Activated CD4-positive, alpha-beta T cell treated with anti-CD3 and anti-CD28 coated beads, Interleukin-2, amount 10 ng/mL, durations not matched to agents 7 days and 5 days (primary cell): ENCODE measurements at places on chromosomes 16 and 17.

DNA sequence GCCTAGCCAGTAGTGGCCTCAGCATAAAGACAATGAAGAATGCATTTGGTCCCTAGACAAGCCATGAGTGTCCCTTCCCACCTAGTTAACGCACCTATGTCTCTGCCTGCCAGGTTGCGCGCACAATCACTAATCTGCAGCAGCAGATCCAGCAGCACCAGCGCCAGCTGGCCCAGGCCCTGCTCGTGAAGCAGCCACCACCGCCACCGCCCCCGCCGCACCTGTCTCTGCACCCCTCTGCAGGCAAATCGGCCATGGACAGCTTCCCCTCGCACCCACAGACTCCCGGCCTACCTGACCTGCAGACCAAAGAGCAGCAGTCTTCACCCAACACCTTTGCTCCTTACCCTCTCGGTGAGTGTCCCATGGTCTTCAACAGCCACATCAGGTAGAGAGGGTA lies 41.8 kb downstream of the TMC6 start:
- DNase-seq: no peak

DNA sequence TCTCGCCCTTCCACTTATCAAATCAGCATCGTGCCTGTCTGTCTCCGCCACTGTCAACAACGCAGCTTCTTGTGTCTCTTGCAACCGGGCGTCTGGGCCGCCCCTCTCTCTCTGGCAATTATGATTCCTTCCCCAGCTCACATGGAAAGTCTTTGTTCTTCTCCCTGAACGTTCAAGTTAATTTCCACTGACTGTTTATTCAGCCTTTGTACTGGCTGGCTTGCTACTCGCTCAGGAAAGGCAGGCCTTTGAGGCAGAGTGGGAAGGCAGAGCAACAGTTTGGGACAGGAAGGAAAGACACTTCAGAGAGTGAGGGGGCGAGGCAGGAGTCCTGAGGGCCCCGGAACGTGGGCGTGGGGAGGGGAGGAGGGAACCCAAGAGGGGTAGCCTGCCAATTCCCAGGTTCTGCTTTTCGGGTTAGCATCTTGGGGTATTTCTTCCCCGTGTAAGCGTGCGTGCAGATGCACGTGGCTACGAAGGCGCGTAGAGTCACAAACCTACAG lies 50.8 kb downstream of the AKAP1 start:
- DNase-seq: no peak

GRCh38 chr16:53094013-53094630 lies 39.3 kb downstream of the CHD9 start:
- DNase-seq: peak; percentile 10

GRCh38 chr16:67731753-67732095 lies 12.6 kb upstream of the GFOD2 start:
- DNase-seq: no peak

GRCh38 chr17:17088541-17089525 lies 46.6 kb downstream of the MPRIP start:
- DNase-seq: no peak

DNA sequence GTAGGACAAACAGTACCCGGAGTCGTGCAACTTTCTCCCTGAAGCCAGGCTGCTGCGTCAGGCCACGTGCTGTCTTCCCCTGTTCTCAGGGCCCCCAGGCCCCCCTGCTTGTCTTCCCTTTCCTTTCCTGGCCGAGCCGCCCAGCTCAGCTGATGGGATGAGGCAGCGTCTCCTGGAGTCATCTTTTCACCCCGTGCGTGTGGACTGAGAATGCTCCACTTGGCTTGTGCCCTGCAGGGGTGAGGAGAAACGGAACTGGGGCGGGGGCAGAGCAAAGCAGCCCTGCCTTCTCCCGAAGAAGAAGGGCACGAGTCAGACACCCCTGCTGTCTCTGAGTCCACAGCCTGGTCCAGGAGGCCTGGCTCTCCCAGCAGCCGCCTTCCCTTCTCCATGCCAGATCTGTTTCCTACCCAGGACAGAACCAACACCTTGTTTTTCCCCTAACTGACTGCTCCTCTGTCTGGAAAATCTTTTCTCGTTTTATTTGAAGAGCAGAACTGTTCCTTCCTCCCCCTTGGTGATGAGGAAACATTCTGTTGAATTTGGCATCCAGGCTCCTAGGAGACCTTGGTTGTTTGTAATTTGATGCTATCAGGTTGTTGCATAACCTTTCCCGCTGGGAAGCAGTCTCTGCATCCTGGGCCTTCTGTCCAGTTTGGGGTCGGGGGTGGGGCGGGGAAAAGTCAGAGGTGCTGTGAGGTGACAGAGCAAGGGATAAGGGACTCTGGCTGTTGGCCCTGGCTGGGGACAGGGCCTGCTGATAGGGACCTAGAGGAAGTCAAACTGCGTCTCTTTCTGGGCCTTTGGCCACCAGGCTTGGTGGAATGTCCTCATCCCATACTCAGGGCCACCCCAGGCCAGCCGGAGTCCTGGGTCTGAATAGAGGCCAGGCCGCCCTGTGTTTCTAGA lies 78.8 kb downstream of the WIPI1 start:
- DNase-seq: no peak

- DNase-seq: no peak
Measured at GRCh38 chr17:50100480-50100883, 5.3 kb downstream of the PDK2 start.

DNA sequence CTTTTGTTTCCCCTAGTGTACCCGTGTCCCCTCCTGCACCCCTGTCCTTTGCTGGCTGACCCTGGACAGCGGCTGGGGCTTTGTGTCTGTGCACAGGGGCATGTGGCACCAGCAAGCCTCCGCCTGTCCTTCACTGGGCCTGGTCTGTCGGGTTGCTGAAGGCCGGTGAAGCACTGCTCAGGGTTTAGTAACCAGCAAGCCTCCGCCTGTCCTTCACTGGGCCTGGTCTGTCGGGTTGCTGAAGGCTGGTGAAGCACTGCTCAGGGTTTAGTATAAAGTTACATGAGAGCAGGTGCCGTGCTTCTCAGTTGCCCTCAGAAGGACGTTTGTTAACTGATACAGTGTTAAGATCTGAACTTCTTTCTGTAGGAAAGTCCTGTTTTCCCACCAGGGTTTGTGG lies 33.8 kb downstream of the DEF8 start:
- DNase-seq: no peak

GRCh38 chr17:52170963-52171572 lies 12.6 kb upstream of the CA10 start:
- DNase-seq: no peak

GRCh38 chr17:3474212-3474611 lies 1.6 kb upstream of the ASPA start:
- no peak for DNase-seq

GRCh38 chr16:14629612-14629918 lies 495 bp downstream of the PARN start:
- no peak for DNase-seq

GRCh38 chr17:76570877-76571471 lies 14.7 kb downstream of the ST6GALNAC2 start:
- DNase-seq: no peak

DNA sequence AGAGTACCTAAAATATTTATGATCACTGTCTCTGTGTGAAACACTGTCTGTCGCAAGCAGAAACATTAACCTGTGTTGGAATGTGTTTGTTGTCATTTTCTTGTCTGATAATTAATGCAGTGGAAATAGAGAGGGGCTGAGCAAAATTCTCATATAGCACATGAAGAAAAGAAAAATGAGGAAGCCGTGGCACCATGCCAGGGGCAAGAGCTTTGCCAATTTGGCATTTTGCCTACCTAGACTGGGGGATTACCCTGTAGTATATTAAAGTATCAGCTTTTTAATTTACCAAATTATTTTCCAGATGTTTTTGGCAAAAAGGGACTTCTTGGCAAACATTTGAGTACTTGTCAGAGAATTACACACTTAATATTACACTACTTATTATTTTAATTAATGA lies 1326.6 kb upstream of the GOT2 start:
- DNase-seq: no peak

- DNase-seq: no peak
Measured at GRCh38 chr16:77732241-77732946, 10.1 kb downstream of the NUDT7 start.

GRCh38 chr17:40730970-40731369 lies 24.2 kb downstream of the KRT25 start:
- no peak for DNase-seq

DNA sequence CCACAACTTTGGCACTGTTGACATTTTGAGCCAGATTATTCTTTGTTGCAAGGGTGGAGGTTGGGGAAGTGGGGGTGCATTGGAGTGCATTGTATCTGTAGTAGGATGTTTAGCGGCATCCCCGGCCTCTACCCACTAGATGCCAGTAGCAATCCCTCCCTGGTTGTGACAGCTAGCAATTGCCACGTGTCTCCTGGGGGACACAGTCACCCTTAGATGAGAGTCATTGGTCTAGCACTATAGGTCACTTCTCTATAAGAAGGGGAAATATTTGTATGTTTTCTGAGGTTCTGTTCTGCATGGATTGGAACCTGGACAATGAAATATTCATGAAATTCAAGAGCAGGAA lies 32.4 kb downstream of the MSI2 start:
- DNase-seq: no peak

DNA sequence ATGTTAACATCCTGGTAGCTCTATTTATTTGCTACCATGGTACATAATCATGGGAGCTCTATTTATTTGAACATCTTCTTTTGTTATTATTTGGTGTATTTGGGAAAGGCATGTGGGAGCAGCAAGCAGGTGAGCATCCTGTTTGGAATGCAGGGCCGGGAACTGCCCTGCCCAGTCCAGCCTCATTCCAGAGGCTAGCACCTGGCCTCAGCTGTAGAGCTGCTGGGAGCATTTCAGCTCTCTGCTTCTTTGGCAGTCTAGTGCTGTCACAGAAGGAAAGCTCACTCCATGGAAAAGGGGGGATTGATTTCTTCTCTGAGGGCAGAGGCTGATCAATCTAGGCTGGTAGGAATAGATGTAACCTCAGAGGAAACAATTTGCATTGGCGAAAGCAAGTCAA lies 112.5 kb downstream of the WWOX start:
- no peak for DNase-seq

- no peak for DNase-seq
Measured at GRCh38 chr17:11565591-11565990, 32.7 kb upstream of the DNAH9 start.

- DNase-seq: no peak
Measured at GRCh38 chr17:67491681-67492024, 114.6 kb downstream of the PITPNC1 start.

GRCh38 chr16:457732-458400 lies 32.4 kb downstream of the RAB11FIP3 start:
- DNase-seq: no peak

DNA sequence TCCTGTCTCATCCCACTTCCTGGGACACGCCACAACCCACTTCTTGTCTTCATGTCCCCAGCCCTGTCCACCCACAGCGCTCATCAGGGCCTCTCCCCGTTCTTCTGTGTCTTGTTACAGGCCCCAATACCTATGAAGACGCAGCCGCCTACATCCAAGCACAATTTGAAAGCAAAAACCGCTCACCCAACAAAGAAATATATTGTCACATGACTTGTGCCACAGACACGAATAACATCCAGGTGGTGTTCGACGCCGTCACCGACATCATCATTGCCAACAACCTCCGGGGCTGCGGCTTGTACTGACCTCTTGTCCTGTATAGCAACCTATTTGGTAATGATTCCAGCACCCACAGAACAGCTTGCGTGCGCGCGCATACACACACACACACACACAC lies 70.6 kb downstream of the AMFR start:
- DNase-seq: no peak

- no peak for DNase-seq
Measured at GRCh38 chr16:25699069-25699468, 7.3 kb downstream of the HS3ST4 start.

DNA sequence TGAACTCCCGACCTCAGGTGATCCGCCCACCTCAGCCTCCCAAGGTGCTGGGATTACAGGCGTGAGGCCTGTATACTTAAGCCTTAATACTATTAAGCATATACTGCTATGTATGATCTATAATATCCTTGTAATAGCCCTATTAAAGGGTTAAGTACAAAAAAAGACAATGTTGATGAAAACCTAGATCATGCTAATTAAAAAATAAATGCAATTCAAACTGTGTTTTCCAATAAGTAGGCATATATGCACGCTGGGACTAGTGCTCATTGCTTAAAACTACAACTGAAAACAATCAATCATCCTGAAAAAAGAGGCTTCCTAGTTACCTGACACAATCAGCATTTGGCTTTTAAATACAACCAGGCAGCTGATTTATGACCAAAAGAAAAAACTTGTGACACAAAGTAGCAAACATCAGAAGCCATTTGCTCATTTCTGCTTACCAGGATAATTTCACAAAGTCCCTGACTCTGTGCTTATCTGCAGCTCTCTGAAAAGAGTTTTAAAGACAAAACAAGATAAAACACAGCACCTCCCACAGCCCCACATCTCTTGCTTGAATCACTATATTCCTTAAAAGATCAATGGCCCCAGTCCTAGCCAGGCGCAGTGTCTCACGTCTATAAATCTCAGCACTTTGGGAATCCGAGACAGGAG lies 11.1 kb downstream of the ZNF385C start:
- no peak for DNase-seq

DNA sequence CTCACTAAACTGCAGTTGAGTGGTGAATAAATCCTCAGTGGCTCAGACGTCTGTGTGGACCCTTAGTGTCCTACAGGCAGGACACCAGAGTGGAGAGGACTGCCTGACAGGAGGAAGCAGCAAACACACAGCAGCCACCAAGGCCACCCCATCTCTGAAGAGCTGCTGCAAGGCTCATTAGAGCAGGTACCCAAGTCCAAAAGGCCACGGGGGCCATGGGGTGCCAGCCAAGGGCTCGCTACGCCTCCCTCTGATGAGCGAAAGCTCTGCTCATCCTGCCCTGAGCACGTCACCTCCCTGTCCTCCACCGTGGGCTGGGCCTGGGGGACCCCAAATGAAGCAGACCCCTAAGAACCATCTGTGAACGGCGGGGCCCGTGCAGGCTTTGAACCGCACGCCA lies 70.1 kb upstream of the DOC2B start:
- peak; percentile 3 for DNase-seq

- DNase-seq: no peak
Measured at GRCh38 chr17:44677136-44677535, 12.4 kb downstream of the CCDC43 start.

DNA sequence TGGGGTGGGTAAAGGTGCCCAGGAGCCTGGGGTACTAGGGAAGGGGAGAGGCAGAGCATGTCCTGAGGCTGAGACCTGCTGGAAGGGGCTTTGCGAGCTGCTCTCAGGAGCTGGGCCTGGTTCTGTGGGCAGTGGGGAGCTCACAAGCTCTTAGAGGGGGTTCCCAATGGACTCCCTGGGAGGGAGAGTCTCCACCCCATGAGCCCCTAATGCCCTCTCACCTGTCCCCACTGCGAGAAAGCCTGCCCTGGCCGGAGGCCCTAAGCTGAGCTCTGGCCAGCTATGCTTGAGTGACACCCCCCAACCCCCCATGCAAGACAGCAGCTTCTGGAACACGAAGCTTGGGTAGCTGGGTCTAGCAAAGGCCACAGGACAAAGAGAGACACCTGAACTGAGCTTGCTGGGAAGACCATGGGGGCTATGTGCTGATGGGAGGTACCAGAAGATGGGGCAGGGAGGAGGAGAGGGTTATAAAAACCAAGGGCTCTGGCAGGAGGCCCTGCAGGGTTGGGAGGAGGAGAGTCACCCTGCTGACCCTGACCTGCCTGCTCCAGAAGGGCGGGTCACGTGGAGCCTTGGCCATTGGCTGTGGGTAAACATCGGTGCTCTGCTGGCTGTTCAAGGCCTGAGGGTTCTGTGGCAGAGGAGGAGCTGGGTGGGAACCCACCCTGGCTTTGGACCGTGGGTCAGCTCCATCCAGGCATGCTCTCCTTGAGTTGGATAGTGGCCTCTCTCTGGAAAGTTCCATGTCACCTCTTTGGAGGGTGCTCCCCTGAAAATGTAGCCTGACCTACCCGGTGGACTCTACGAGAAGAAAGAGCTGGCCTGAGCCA lies 106.7 kb downstream of the RAB11FIP4 start:
- DNase-seq: no peak
